RWPE1 (cell line): ENCODE measurements at places on chromosomes 6 and 20.

DNA sequence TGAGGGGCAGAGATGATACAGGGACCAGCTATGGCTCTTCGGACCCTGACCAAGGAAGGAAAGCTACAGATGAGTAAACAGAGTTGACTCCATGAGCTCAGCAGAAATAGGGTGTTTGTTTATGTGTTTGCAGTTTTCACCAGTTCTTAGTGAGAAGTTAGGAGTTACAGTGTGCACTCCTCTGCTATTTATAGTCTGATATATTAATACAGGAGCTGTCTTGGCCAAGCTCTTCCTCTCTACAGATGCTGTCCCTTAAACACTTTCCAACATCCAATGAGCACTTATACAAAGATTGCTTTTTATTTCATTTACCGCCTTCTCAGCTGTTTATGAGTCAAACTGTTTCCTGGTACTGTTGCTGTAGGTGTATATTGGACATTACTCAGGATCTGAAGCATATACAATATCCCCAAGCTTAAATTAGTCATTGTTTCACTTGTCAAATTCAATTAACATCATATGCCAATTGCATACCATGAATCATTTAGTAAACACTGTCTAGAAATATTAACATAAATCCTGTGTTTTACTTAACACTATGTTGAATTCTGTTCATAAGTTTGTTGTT lies 618.0 kb downstream of the PRKN start:
- DNase-seq, result peak; percentile 21

GRCh38 chr6:47335466-47335865 lies 25.8 kb upstream of the TNFRSF21 start:
- DNase-seq, result no peak

DNA sequence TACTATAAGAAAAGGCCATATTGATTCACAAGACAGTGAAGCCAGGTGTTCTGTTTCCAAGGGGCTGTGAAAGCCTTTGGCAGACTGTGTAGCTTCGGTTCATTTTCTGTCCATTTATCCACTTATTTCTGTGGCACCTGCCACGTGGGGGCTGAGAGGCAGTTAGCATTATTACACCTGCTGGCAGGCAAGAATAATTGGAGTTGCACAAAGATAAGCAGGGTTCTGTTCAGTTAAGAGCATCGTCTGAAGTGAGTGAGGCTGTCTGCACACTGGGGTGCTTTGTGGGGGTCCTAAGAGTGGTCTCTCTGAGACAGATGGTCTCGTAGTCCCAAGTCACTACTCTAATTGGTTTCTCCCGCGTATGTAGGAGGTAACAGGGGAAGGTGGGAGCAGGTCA lies 60.6 kb upstream of the CCN6 start:
- no peak for DNase-seq

DNA sequence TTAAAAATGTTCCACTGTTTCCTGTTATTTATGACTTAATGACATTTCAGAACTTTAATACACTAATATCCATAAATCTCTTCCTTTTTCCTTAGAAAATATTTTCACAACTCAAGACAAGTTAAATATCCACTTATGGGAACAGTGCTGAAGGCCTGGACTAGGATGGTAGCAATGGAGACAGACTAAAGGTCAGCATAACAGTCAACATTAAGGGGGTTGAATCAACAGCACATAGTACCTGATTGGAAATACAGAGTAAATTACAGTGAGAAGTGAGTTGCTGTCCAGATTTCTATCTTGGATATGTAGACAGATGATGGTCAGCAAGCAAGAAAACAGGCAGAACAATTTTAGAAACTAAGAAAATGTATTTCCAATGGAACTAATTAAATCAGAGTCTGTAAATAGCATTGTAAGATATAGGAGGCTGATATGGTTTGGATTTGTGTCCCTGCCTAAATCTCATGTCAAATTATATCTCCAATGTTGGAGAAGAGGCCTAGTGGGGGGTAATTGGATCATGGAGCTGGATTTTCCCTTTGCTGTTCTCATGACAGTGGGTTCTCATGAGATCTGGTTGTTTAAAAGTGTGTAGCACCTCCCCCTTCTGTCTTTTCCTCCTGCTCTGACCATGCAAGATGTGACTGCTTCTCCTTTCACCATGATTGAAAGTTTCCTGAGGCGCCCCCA lies 682.7 kb downstream of the MAFB start:
- DNase-seq, result no peak

DNA sequence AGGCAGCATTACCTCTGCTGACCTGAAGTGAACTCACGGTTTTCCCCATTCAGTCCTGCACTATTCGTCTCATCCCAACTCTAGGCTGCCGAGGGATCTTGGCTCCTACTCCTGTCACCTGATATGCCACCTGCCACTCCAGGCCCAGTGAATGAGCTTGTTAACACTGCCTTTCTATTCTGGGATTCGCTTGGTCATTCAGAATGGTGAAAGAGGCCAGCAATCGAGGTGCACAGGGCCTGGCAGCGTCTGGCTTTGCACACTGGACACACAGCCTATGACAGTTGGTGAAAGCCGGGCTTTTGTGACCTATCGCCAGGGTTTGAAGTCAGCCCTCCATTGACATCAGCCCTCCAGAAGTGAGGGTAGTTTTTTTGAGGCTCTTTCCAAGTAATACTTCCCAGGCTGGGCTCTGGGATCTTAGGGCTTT lies 59.3 kb upstream of the MYL9 start:
- no peak for DNase-seq

GRCh38 chr20:38857703-38858102 lies 52.2 kb downstream of the PPP1R16B start:
- DNase-seq, result no peak

DNA sequence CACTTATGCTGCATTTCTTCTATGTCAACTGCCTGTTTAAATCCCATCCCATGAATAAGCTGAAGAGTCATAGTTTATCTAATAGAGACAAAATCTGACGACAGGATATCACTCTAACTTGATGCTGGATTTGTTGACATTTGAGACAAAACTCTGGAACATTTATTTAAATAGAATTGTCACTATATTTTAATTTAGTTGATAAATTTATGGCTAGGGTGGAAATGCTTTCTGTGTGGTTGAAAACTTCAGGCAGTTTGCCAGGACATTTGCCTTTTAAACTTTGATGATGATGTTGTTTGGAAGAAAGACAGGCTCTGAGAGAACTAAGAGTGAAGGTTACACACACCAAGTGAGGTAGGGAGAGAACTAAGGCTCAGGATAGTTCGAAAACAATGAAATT lies 68.1 kb downstream of the GJA1 start:
- DNase-seq, result no peak

- DNase-seq, result no peak
Measured at GRCh38 chr20:58603721-58604120, 47.4 kb upstream of the STX16 start.

DNA sequence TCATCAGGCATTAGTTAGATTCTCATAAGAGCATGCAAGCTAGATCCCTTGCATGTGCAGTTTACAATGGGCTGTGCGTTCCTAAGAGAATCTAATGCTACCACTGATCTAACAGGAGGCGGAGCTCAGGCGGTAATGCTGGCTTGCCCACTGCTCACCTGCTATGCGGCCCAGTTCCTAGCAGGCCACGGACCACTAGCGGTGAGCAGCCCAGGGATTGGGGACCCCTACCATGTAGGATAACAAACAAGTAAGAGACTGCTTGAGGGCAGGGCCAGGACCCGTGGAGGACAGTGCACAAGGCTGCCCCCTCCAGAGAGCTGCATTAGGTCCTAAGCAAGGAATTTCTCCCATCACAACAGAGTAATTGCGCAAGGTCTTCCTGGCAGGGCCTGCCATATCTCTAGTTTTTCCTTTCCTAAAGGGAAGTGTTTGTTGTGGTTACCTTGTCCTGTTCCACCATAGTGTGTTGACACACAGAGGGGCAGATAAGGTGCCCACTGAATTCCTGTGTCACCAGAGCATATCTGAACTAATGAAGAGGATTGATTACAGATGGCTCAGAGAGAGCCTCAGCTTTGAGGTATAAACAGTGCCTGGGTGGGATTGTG lies 58.0 kb downstream of the PACRG start:
- no peak for DNase-seq

DNA sequence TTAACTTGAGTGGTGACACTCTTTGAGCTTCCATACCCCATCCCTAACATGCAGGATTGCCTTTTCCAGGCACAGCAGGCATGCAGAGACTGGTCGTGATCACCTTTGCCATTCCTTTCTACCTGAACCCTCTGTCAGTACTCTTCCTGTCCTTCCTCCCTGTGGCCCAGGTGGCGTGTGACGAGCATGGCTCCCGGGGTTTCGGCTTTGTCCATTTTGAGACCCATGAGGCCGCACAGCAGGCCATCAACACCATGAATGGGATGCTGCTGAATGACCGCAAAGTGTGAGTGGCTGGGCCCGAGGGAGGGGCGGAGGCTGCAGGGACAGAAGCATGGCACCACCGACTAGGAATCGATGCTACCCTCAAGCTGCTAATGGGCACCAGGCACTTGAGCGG lies 6.7 kb downstream of the PABPC1L start:
- no peak for DNase-seq

DNA sequence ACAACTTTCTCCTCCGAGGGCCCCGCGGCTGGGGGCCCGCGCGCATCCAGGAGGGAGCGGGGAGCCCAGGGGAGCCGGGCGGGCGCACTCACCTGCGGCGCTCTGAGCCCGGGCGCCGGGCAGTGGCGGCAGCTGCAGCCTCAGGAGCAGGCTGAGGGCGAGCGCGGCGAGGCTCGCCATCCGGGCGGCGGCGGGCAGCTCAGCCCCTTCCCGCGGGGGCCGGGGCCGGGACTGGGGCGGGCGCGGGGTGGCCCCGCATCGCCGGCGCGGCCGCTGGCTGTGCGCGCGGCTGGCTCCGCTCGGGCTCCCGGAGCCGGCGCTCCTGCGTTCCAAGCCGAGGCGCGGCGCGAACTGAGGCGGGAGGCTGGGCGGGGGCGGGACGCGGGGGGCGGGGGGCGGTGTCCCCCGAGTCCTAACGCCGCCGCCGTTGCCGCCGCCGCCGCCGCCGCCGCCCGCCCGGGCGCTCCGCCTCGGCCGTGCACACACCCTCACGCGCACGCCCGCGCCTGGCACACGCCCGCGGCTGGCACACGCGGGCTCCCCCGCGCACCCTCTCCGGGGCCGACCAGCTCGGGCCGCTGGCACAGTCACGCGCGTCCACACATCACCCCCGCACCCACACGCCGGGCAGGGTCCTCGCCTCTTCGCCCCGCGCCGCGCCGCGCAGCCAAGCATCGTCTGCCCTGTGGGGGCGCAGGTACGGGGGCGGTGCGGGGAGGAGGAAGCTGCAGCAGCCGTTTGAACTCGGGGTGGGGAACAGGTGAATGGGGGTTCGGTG lies at the start of gene PTPRT:
TSS of gene PTPRT (minus strand) at position 353 of the 778 bp plus-strand sequence. CDS start at position 180, 173 bp downstream.
- DNase-seq, result no peak

GRCh38 chr20:13261460-13262301 lies 40.6 kb downstream of the ISM1 start:
- peak; percentile 54 for DNase-seq

DNA sequence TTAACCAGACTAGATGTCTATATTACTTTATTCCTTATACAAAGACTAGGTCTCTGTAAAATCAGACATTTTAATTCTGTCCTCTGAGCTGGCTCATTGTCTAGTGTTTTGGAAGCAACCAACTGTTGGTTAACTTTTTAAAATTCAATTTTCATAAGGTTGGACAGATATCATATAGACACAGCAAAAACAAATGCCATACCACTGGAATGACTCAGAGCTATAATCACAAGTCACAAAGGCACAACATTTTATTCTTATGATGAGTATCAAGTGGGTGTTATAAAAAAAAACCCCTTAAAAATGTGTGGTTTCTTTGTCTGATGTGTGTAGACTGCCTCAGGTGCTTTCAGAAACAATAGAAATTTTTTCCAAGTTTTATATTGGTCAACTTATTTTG lies 296.2 kb upstream of the MARCKS start:
- DNase-seq, result peak; percentile 49

GRCh38 chr20:48614593-48615274 lies 213.1 kb downstream of the PREX1 start:
- peak; percentile 90 for DNase-seq

DNA sequence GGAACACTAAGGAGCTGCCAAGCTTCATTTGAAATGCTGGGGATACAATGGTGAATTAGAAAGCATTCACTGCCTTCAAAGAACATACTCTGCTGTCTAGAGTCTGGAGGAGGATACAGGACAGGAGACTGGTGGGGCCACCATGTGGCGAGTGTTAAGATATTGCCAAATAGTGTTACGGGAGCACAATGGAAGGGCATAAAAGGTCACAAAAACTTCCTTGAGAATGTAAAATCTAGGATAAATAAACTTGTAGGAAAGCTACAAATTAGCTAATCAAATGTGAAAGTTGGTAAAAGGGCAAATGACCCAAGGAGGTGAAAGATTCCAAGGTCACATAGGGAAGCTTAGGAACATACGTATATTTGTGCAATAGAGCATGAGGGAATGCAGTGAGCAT lies 271.7 kb downstream of the RFPL4B start:
- DNase-seq, result no peak

GRCh38 chr6:92906385-92906784 lies 513.0 kb downstream of the EPHA7 start:
- DNase-seq, result no peak

DNA sequence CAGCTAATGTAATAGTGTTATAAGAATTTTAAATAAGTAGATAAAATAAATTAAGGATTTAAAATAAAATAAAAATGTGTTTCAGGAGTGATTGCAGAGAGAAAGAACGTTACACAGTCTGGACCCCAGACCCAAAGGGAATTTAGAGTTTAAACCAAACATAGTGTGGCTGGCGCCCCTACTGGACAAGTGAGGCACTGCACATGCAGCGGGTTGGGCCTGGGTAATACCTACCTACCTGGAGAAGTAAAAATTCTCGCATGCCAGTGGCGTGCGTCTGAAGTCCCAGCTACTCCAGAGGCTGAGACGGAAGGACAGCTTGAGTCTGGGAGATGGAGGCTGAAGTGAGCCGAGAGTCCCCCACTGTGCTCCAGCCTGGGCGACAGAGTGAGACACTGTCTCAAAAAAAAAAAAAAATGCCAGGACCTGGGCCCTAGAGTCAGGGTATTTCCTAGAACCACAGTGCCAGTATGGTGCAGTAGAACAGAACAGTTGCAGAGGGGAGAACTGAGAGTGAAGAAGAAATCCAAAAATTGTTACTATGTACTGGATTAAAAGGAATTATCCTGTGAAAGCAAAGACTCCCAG lies 71.4 kb upstream of the TCF21 start:
- DNase-seq, result no peak

DNA sequence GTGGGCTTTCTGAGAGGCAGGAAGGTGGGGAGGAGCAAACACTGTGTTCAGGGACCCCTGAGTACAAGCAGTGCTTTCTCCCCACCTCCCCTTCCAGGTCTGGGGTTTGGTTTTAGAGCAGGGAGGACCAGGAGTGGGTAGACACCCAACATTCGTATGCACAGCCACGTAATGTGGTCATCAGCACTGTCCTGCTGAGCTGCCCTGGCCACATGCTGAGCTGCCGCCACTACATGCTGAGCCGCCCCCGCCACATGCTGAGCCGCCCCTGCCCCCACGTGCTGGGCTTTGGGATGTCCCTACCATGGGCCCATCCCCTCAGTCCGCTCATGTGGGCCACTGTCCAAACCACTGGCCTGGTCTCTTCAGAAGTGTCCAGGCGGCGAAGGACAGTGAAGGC lies 214.9 kb upstream of the CST7 start:
- DNase-seq, result no peak
